ENCODE measurements at places on chromosomes 4 and X. TPM values are rescaled to one million over a fixed set of nuclear protein-coding genes. Genes with fewer than 3 reads are reported as not detected.

The IQCM gene
- total RNA-seq = not detected

The TIMM17B gene
- total RNA-seq = 67.9 TPM

DNA sequence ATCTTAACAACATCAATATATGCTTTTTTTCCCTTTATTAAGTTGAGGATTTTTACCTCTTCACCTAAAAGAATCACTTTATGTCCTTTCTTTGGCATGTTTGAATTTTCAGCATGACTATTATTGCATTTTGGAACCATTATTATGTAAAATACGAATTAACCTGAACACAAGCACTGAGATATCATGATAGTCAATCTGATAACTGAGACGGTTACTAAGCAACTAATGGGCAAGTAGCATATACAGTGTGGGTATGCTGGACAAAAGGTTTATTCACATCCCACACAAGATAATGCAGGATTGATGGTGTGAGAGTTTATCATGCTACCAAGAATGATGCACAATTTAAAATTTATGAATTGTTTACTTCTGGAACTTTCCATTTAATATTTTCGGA, 24.6 kb upstream of the GLRA3 start:
- H3K4me3 ChIP-seq = no peak overlapping the region
- no peaks in the 10 kb centered on the region for H3K4me1 ChIP-seq
- H3K27ac ChIP-seq = no peak overlapping the region
- H3K27me3 ChIP-seq = no peaks in the 10 kb centered on the region
- DNase-seq = no peak
- no peaks in the 10 kb centered on the region for H3K36me3 ChIP-seq

GRCh38 chr4:109811707-109812106, 3.9 kb upstream of the GAR1 start:
- H3K27ac ChIP-seq = no peak overlapping the region
- H3K27me3 ChIP-seq = no peaks in the 10 kb centered on the region
- H3K4me3 ChIP-seq = no peak overlapping the region
- DNase-seq = no peak
- peaks cover 6% of the 10 kb centered on the region for H3K4me1 ChIP-seq

The SPACA5 gene
- not detected for total RNA-seq

DNA sequence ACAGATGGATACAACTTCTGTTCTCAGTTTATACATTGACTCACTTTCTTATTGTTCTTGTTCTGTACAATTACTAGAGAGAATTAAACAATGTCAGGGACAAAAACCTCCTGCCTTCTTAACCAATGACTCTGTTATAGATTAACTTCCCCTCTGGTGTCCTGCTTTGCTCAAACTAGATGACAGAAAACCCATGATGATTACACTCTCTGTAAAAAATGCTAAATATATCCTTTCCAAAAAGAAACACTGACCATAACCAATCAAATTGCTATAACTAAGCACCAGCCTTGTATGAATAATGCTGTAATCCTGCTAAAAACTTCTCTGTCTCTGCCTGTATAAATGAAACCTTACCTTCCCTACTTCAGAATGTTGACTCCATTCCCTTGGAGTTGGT, 29.8 kb upstream of the IL13RA2 start:
- no peak overlapping the region for H3K4me3 ChIP-seq
- no peak overlapping the region for H3K27ac ChIP-seq
- no peak for DNase-seq
- no peaks in the 10 kb centered on the region for H3K27me3 ChIP-seq
- no peaks in the 10 kb centered on the region for H3K4me1 ChIP-seq

- no peak overlapping the region for H3K27ac ChIP-seq
- no peaks in the 10 kb centered on the region for H3K4me1 ChIP-seq
- no peak overlapping the region for H3K4me3 ChIP-seq
- DNase-seq = no peak
- H3K27me3 ChIP-seq = no peaks in the 10 kb centered on the region
- H3K36me3 ChIP-seq = no peaks in the 10 kb centered on the region
Measured at GRCh38 chr4:173449380-173449717, 50.4 kb upstream of the SCRG1 start.

The CT83 gene
- total RNA-seq = not detected

DNA sequence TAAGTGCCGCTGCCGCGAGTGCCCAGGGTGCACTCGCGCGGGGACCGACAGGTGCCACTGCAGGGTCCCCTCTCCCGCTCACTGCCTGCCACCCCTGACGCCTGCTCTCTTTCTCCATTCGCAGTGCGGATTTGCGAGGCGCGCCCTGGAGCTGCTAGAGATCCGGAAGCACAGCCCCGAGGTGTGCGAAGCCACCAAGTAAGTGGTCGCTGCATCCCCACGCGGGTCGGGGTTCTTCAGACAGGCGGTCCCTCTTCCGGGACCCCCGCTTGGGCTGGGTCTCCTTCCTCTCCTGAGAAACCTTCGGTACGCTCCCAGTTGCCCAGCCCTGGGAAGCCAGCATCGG, 547 bp downstream of the GUCY1A1 start:
- H3K27ac ChIP-seq = peak overlapping the region; percentile 59
- no peaks in the 10 kb centered on the region for H3K36me3 ChIP-seq
- H3K4me3 ChIP-seq = peak overlapping the region; percentile 38
- no peaks in the 10 kb centered on the region for H3K4me1 ChIP-seq

GRCh38 chr4:61938250-61938846, 738.2 kb downstream of the ADGRL3 start:
- no peak overlapping the region for H3K27ac ChIP-seq
- no peak for DNase-seq
- H3K4me1 ChIP-seq = no peaks in the 10 kb centered on the region
- H3K4me3 ChIP-seq = no peak overlapping the region
- H3K27me3 ChIP-seq = no peaks in the 10 kb centered on the region

- H3K36me3 ChIP-seq = no peaks in the 10 kb centered on the region
- H3K27me3 ChIP-seq = no peaks in the 10 kb centered on the region
- H3K27ac ChIP-seq = no peak overlapping the region
- no peak overlapping the region for H3K4me3 ChIP-seq
Measured at GRCh38 chr4:183816882-183817509, 88.1 kb upstream of the STOX2 start.

GRCh38 chr4:174538123-174538875, 16.0 kb upstream of the HPGD start:
- H3K27ac ChIP-seq = no peak overlapping the region
- H3K4me1 ChIP-seq = no peaks in the 10 kb centered on the region
- H3K27me3 ChIP-seq = no peaks in the 10 kb centered on the region
- no peaks in the 10 kb centered on the region for H3K36me3 ChIP-seq
- no peak for DNase-seq
- H3K4me3 ChIP-seq = no peak overlapping the region

The NAP1L2 gene
- not detected for total RNA-seq

GRCh38 chr4:98522636-98523395, 135.6 kb downstream of the TSPAN5 start:
- H3K27me3 ChIP-seq = no peaks in the 10 kb centered on the region
- no peak overlapping the region for H3K4me3 ChIP-seq
- no peaks in the 10 kb centered on the region for H3K4me1 ChIP-seq
- H3K27ac ChIP-seq = no peak overlapping the region
- DNase-seq = no peak

The RBM3 gene
- 144 TPM for total RNA-seq

DNA sequence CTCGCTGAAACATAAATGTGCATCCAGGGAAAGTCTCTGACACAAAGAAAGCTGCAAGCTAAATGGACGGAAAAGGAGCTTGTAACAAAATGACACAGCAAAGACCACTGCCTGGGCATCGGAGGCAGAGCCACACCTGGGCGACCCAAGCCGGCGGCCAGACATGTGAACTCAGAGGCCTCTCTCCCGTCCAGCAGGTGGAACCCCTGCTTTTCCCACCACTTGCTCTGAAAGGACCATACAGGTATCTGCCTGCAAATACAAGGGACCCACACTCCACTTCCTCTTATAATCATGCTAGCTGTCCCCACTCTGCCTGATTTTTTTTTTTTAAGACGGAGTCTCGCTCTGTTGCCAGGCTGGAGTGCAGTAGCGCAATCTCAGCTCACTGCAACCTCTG, 12.0 kb downstream of the CPLX1 start:
- no peak overlapping the region for H3K4me3 ChIP-seq
- no peaks in the 10 kb centered on the region for H3K36me3 ChIP-seq
- no peaks in the 10 kb centered on the region for H3K4me1 ChIP-seq
- H3K27me3 ChIP-seq = no peaks in the 10 kb centered on the region

GRCh38 chr4:69701696-69702095, 48.6 kb upstream of the UGT2A1 start:
- H3K27ac ChIP-seq = no peak overlapping the region
- no peak overlapping the region for H3K4me3 ChIP-seq
- no peak for DNase-seq
- H3K27me3 ChIP-seq = no peaks in the 10 kb centered on the region
- H3K36me3 ChIP-seq = no peaks in the 10 kb centered on the region
- no peaks in the 10 kb centered on the region for H3K4me1 ChIP-seq

GRCh38 chr4:7416745-7417432, 17.8 kb downstream of the PSAPL1 start:
- H3K4me3 ChIP-seq = no peak overlapping the region
- no peak overlapping the region for H3K27ac ChIP-seq
- H3K27me3 ChIP-seq = no peaks in the 10 kb centered on the region

- no peaks in the 10 kb centered on the region for H3K36me3 ChIP-seq
- no peak overlapping the region for H3K4me3 ChIP-seq
- H3K27me3 ChIP-seq = no peaks in the 10 kb centered on the region
Measured at GRCh38 chrX:122047261-122047660, 999.9 kb downstream of the GLUD2 start.

The CCDC160 gene
- not detected for total RNA-seq

DNA sequence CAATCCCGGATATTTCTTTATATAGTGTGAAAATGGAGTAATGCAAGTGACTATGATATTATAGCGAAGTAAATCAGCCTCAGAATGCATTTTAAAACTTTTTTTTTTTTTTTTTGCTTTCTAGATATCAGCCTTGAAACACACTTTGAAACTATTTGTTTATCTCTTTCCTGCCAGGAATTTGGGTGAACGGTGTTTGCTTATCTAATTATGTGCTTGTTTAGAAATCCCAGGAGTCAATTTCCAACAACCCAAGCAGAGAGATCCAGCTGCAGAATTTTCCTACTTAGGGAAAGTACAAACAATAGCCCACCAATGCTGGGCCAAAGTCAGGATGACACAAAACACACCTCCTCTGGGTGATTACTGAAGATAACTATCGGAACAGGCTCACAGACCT, 958.8 kb downstream of the PCDH18 start:
- no peak overlapping the region for H3K27ac ChIP-seq
- no peak overlapping the region for H3K4me3 ChIP-seq
- no peaks in the 10 kb centered on the region for H3K36me3 ChIP-seq
- no peaks in the 10 kb centered on the region for H3K4me1 ChIP-seq
- DNase-seq = no peak
- H3K27me3 ChIP-seq = no peaks in the 10 kb centered on the region

- no peaks in the 10 kb centered on the region for H3K4me1 ChIP-seq
- H3K27ac ChIP-seq = no peak overlapping the region
- DNase-seq = no peak
- H3K36me3 ChIP-seq = no peaks in the 10 kb centered on the region
Measured at GRCh38 chr4:2977211-2978088, 14.1 kb downstream of the GRK4 start.

The KLHL13 gene
- total RNA-seq = 6.4 TPM

The GAGE12H gene
- total RNA-seq = not detected

- H3K4me3 ChIP-seq = no peak overlapping the region
- H3K27me3 ChIP-seq = no peaks in the 10 kb centered on the region
- H3K36me3 ChIP-seq = no peaks in the 10 kb centered on the region
- H3K27ac ChIP-seq = no peak overlapping the region
- H3K4me1 ChIP-seq = no peaks in the 10 kb centered on the region
Measured at GRCh38 chrX:139158256-139158655, 372.3 kb upstream of the F9 start.

The NR3C2 gene
- total RNA-seq = 128 TPM

- no peaks in the 10 kb centered on the region for H3K4me1 ChIP-seq
- H3K4me3 ChIP-seq = no peak overlapping the region
- H3K27me3 ChIP-seq = no peaks in the 10 kb centered on the region
- H3K27ac ChIP-seq = no peak overlapping the region
- H3K36me3 ChIP-seq = no peaks in the 10 kb centered on the region
- no peak for DNase-seq
Measured at GRCh38 chrX:15680401-15680800, 15.8 kb upstream of the CLTRN start.

DNA sequence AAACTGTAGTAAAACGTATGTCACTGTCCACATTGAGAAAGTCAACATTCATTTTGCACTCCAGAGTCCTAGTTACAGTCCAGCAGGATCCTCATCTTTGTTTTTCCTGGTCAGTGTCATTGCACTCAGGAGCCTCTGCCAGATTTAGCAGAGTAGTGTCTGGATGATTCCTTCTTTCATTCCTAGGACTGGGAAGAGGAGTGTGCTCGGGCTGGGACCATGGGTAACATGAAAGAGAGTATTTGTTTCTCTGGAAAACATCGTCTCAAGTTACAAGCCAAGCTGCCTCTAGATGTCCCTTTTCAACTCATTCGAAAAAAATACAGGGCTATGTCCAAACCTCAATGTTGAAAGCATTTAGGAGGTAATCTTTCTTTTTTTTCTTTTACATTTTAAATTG, 69.9 kb upstream of the TNIP3 start:
- no peaks in the 10 kb centered on the region for H3K27me3 ChIP-seq
- no peak overlapping the region for H3K4me3 ChIP-seq
- H3K36me3 ChIP-seq = no peaks in the 10 kb centered on the region
- DNase-seq = no peak

GRCh38 chr4:54118850-54119589, 19.1 kb downstream of the GSX2 start:
- H3K27ac ChIP-seq = no peak overlapping the region
- DNase-seq = no peak
- no peaks in the 10 kb centered on the region for H3K36me3 ChIP-seq

DNA sequence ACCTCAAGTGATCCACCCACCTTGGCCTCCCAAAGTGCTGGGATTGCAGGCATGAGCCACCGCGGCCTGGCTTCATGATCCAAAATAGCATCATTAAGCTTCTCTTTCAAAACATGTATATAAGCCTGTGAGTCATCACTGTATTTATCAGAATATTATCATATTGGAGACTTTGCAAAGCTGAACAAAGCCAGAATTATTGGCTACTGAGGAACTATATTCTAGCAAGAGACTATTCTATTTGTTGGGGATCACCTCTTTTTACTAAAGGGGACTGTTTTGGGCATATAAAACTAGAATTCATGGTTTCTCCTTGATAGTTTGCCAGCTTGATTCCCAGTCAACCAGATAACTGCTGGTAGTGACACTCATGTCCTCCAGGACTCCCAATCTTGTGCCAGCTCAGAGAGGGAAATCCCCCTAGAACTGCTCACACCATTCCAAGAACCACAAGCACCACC, 40.1 kb downstream of the TET2 start:
- H3K4me3 ChIP-seq = no peak overlapping the region
- DNase-seq = no peak
- H3K36me3 ChIP-seq = no peaks in the 10 kb centered on the region
- no peaks in the 10 kb centered on the region for H3K4me1 ChIP-seq
- no peaks in the 10 kb centered on the region for H3K27me3 ChIP-seq

DNA sequence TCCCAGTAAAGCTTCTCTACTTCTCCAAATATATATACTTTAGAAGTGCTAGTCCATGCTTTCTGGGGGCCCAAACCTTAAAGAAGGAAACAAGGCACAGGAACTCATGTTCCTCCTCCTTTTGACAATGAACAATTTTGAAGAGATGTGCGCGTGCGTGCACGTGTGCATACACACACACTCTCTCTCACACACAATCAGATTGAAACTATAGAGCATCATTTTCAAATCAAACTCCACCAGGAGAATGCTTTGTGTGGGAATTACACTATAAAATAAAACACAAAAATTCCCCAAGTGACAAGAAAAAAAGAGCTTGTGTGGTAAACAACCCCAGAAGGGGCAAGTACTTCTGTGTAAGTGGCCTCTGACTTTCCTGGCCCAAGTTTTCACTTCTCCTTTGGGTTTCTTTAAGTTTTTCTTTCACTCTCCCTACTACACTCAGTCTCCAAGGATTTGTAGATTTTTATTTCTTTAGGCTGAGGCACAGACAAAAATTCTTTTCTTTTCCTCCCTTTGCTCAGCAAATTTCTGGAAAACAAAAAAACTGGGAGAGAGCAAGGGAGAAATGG, 46.6 kb upstream of the SHISA3 start:
- no peaks in the 10 kb centered on the region for H3K4me1 ChIP-seq
- H3K36me3 ChIP-seq = no peaks in the 10 kb centered on the region
